ENCODE measurements at places on chromosomes 5 and 9.

GRCh38 chr5:168409591-168410458 is 76.4 kb upstream of the RARS1 start:
- peaks cover 22% of the 10 kb centered on the region for H3K4me1 ChIP-seq
- H3K4me3 ChIP-seq, result peak overlapping the region; percentile 12
- peak; percentile 40 for DNase-seq

DNA sequence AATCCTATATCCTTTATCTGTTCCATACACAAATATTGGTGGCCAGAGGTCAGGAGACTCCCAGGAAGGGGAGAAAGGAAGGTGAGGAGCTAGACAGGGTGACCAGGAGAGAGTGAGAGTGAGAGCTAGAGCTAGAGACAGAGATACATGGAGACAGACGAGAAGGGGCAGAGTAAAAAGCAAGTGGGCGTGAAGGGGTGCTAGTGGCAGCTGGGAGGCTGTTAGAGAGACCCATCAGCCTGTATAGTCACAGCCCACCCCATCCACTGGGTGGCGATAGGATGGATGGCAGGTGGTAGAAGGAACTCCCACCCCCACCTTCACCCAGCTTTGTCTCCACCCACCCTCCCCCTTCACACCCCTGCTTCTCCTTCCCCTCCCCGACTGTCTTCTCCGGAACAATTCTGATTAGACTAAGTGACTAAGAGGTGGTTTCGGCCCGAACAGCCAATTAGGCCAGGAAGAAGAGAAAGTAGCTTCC is 32.8 kb downstream of the PCDH1 start:
- no peaks in the 10 kb centered on the region for H3K36me3 ChIP-seq
- peaks cover 20% of the 10 kb centered on the region for H3K4me1 ChIP-seq
- no peak overlapping the region for H3K27ac ChIP-seq

DNA sequence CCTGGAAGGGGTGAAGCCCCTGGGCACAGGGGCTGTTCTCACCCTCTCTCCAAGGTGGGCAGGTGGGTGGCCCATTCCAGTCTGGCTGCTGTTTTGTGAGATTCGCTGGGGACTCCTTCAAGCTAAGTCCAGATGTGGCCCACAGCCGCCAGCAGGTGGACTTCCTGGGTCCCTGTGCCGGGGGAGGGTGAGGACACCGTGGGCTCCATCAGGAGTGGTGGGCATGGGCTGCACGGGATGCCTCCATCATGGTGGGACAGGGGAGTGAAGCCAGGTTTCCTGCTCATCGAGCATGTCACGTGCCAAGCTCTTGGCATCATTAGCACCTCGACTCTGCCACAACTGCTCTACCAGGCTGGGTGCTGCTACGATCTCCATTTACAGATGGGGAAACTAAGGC is 1.8 kb downstream of the NCS1 start:
- H3K4me1 ChIP-seq, result peaks cover 7% of the 10 kb centered on the region
- no peaks in the 10 kb centered on the region for H3K36me3 ChIP-seq
- peaks cover 28% of the 10 kb centered on the region for H3K27me3 ChIP-seq
- peak overlapping the region; percentile 81 for H3K4me3 ChIP-seq

DNA sequence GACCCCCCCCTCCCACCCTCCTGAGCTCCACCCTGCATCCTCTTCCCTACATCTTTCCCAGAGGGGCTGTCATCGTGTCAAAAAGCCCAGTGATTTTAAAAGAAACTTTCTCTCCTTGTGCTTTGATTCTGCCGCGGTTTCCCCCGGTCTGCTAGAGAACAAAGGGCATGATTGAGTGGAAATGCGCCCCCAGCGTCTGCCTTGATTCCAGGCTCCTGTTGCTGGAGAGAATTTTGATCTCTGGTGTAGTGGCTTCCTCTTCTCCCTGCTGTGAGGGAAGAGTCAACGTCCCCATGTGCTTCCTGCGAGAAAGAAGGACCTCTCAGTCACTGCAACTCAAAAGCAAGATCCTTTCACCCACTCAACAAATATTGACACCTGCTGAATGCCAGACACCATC is 61.9 kb upstream of the RAPGEF1 start:
- no peak for DNase-seq
- H3K27me3 ChIP-seq, result peaks cover 25% of the 10 kb centered on the region
- H3K4me3 ChIP-seq, result no peak overlapping the region
- no peaks in the 10 kb centered on the region for H3K4me1 ChIP-seq

DNA sequence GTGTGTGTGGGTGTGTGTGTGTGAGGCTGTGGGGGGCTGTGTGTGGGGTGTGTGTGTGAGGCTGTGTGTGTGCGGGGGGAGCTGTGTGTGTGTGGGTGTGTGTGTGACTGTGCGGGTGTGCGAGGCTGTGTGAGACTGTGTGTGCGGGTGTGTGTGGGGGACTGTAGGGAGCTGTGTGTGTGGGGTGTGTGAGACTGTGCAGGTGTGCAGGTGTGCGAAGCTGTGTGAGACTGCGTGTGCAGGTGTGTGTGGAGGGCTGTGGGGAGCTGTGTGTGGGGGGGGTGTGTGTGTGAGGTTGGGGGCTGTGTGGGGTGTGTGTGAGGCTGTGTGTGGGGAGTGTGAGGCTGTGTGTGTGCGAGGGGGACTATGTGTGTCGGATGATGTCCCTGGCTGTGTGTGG is 23.2 kb downstream of the AHRR start:
- H3K4me1 ChIP-seq, result peaks cover 5% of the 10 kb centered on the region
- H3K27ac ChIP-seq, result no peak overlapping the region
- H3K27me3 ChIP-seq, result peaks cover 12% of the 10 kb centered on the region
- H3K36me3 ChIP-seq, result peaks cover 17% of the 10 kb centered on the region

DNA sequence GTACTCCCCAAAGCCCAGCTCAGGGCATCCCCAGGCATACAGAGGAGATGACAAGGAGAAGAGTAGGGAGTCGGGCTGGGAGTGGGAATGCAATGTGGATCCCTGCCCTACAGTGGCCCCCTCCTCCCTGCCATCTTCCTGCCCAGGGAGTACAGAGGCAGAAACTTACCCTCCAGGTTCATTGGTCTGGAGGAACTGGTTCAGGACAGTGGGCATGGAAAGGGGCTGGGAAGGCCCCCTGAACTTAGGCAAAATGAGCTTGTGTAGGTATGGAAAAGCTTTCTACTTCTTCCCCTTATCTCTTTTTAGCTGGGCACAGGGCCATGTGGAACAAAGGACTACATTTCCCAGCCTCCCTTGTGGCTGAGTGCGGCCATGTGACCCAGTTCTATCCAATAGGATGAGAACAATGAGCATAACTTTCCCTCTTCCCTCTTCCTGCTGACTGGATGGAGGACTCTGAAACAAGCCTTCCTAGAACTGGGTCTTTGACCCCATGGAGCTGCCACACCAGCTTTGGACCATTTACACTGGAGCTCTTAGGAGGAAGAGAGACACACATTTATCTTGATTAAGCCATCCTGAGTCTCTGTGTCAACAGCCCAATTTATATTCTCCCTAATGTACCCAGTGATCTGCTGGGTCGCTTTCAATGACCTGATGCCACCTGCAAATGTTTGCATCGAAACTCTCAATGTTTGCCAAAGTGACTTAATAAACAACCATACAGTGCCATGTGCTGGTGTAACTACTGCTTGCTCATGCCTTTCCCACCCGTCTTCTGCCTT is 25.0 kb upstream of the HMCN2 start:
- H3K27me3 ChIP-seq, result peaks cover 12% of the 10 kb centered on the region
- no peaks in the 10 kb centered on the region for H3K36me3 ChIP-seq
- peak overlapping the region; percentile 60 for H3K27ac ChIP-seq
- DNase-seq, result peak; percentile 41
- H3K4me3 ChIP-seq, result no peak overlapping the region
- peaks cover 36% of the 10 kb centered on the region for H3K4me1 ChIP-seq

GRCh38 chr5:915946-916345 is 23.3 kb downstream of the TRIP13 start:
- H3K27me3 ChIP-seq, result peaks cover 3% of the 10 kb centered on the region
- DNase-seq, result no peak
- no peak overlapping the region for H3K27ac ChIP-seq
- peaks cover 54% of the 10 kb centered on the region for H3K36me3 ChIP-seq
- H3K4me1 ChIP-seq, result peaks cover 24% of the 10 kb centered on the region
- H3K4me3 ChIP-seq, result no peak overlapping the region

- no peak overlapping the region for H3K4me3 ChIP-seq
- H3K27ac ChIP-seq, result no peak overlapping the region
- peaks cover 3% of the 10 kb centered on the region for H3K4me1 ChIP-seq
- no peaks in the 10 kb centered on the region for H3K36me3 ChIP-seq
Measured at GRCh38 chr5:144203750-144204596, 33.3 kb downstream of the KCTD16 start.

GRCh38 chr5:168424594-168425323 is 61.5 kb upstream of the RARS1 start:
- no peak overlapping the region for H3K4me3 ChIP-seq
- H3K4me1 ChIP-seq, result no peaks in the 10 kb centered on the region
- DNase-seq, result no peak
- H3K27ac ChIP-seq, result no peak overlapping the region
- H3K27me3 ChIP-seq, result peaks cover 6% of the 10 kb centered on the region

GRCh38 chr5:88207575-88207974 is 61.1 kb downstream of the TMEM161B start:
- peaks cover 14% of the 10 kb centered on the region for H3K4me1 ChIP-seq
- no peaks in the 10 kb centered on the region for H3K27me3 ChIP-seq
- H3K27ac ChIP-seq, result no peak overlapping the region
- peaks cover 52% of the 10 kb centered on the region for H3K36me3 ChIP-seq

DNA sequence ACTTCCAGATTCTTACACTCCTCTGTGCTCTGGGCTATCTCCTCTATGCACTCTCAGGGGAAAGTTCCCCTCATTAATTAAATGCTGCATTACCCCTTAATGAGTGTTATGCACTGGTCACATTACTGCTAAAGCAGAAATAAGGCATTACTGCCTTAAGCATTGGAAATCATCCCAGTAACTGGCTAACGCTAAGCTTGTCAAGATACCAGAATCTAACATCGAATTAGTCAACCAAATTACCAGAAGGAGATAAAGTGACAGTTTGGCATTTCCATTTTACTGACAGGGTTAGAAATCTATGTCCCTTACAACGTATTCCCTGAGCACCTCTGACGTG is 69.5 kb upstream of the FAM169A start:
- peaks cover 5% of the 10 kb centered on the region for H3K27me3 ChIP-seq
- H3K27ac ChIP-seq, result peak overlapping the region; percentile 23
- no peak for DNase-seq
- H3K4me3 ChIP-seq, result no peak overlapping the region
- peaks cover 35% of the 10 kb centered on the region for H3K4me1 ChIP-seq

DNA sequence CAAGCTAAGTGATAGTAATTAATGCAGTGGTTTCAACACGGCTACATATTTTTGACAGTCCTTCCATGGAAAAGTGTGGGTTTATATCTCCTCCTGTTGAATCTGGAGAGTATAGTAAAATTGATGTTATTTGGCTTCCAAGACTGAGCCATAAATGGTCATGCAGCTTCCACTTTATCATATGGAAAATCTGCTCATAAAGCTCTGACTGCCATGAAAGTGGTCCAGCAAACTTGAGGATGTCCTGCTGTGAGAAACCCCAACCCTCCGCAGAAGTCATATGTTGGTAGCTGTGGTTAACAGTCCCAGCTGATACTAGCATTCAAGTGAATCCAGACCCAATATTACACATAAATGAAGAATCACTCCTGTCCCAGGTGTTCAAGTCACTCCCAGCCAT is 378.3 kb downstream of the KCTD16 start:
- H3K4me1 ChIP-seq, result no peaks in the 10 kb centered on the region
- H3K4me3 ChIP-seq, result no peak overlapping the region
- H3K27ac ChIP-seq, result no peak overlapping the region

DNA sequence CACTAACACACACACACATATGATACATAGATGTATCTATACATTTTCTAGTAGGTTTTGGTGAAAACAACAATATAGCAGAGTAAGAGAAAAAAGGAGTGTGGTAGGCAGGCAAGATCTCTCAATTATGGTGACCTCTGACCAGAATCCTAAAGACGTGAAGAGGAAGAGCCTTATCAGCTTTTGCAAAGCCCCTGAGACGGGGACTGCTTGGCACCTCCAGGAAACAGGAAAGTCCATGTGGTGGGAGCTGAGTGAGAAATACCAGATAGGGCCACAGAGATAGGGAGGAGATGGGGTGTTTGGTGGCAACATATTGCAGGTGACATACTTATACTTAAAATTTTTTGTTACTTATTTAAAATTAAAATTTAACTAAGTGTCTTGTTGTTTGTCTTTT is 39.9 kb upstream of the CTXN3 start:
- H3K4me3 ChIP-seq, result no peak overlapping the region
- no peaks in the 10 kb centered on the region for H3K36me3 ChIP-seq
- peaks cover 5% of the 10 kb centered on the region for H3K27me3 ChIP-seq
- no peaks in the 10 kb centered on the region for H3K4me1 ChIP-seq

DNA sequence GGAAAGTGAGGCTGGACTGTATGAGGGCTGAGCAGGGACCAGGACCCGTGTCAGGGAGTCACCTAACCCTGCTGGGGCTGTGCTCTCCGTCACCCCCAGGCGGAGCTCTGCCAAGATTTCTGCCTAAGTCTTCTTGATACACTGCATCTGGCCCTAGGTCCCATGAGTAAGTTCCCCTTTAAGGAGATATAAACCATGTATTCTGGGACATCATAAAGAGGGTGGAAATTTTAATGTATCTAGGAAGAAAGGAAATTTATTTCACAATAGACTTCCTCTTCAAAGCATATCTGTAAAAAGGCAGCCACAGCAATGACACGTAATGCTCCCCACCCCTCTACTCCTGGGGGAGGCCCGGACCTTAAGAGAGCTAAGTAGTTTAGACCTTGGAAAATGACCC is 183.4 kb downstream of the FBXL7 start:
- H3K36me3 ChIP-seq, result no peaks in the 10 kb centered on the region
- H3K4me3 ChIP-seq, result no peak overlapping the region
- H3K27ac ChIP-seq, result no peak overlapping the region
- no peaks in the 10 kb centered on the region for H3K27me3 ChIP-seq
- no peak for DNase-seq

- H3K4me3 ChIP-seq, result no peak overlapping the region
- peaks cover 13% of the 10 kb centered on the region for H3K4me1 ChIP-seq
Measured at GRCh38 chr5:33235824-33236223, 204.9 kb upstream of the TARS1 start.

GRCh38 chr5:74519161-74519571 is 121.4 kb downstream of the ENC1 start:
- H3K36me3 ChIP-seq, result peaks cover 4% of the 10 kb centered on the region
- peaks cover 13% of the 10 kb centered on the region for H3K27me3 ChIP-seq
- no peak overlapping the region for H3K4me3 ChIP-seq
- no peaks in the 10 kb centered on the region for H3K4me1 ChIP-seq
- H3K27ac ChIP-seq, result no peak overlapping the region

DNA sequence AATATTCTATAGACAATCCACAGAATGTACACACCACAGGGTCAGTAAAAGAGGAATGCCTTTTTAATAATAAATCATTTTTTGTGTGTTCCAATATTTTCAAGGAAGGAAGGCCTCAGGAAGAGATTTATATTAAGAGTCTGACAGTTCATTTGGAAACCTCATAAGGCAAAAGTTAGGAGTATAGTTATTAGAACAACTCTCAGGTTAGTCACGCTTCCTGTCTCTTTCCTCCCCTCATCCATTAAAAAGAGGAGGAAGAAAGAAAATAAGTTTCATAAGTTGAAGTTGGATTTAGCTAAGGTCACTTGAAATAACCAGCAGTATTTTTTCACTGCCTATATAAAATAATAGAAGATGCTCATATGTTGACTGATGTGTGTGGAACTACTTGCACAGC is 863.2 kb downstream of the PTPRD start:
- DNase-seq, result no peak
- H3K27me3 ChIP-seq, result no peaks in the 10 kb centered on the region
- no peaks in the 10 kb centered on the region for H3K36me3 ChIP-seq
- no peaks in the 10 kb centered on the region for H3K4me1 ChIP-seq
- no peak overlapping the region for H3K27ac ChIP-seq
- no peak overlapping the region for H3K4me3 ChIP-seq

GRCh38 chr5:91384671-91385430 is 1.7 kb upstream of the ARRDC3 start:
- peaks cover 20% of the 10 kb centered on the region for H3K4me1 ChIP-seq
- peak overlapping the region; percentile 98 for H3K27ac ChIP-seq
- no peak for DNase-seq
- no peaks in the 10 kb centered on the region for H3K27me3 ChIP-seq

Data from activated naive CD8-positive, alpha-beta T cell treated with anti-CD3 and anti-CD28 coated beads, Interleukin-2, amount 50 U/mL, for 24 hours (primary cell).